ENCODE measurements at places on chromosomes 2 and 18.

DNA sequence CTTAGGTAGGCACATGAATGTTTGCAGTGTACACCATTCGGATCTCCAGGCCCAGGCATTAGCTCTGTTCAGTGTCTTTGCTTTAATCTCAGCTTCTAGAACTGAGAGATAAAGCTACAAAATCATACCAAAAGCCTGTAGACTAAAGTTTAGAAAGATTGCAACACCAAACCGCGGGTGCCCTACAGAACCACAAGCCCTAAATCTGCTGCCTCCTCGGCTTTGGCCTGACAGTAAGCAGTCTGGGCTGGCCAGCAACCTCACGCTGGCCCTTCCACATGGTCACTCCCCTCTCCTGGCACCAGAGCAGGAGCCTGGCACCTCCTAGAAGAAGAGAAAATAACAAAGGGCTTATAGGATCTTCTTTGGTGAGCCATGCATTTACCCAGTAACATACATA is 8.9 kb upstream of the OSR1 start:
- no peak for DNase-seq

- no peak for DNase-seq
These were observed 30.4 kb upstream of the BMP10 start for GRCh38 chr2:68901561-68901960.

DNA sequence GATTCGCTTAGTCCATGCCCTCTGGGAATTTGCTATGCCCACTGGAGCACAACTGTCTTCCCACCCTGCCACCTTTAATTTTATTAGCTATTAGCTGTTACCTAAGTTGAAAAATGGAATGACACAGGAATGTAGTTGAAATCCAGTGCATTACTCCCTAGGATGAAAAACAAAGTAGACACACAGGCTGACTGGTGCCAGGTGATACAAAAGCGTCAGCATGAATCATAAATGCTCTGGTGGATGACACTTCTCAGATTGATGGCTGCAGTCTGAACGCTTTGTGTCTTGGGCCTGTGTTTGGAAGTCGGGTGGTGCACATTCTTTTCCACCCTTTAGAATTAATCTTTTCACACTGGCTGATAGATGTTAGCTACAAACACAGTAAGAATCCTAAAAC is 802.0 kb downstream of the DCC start:
- DNase-seq: no peak

DNA sequence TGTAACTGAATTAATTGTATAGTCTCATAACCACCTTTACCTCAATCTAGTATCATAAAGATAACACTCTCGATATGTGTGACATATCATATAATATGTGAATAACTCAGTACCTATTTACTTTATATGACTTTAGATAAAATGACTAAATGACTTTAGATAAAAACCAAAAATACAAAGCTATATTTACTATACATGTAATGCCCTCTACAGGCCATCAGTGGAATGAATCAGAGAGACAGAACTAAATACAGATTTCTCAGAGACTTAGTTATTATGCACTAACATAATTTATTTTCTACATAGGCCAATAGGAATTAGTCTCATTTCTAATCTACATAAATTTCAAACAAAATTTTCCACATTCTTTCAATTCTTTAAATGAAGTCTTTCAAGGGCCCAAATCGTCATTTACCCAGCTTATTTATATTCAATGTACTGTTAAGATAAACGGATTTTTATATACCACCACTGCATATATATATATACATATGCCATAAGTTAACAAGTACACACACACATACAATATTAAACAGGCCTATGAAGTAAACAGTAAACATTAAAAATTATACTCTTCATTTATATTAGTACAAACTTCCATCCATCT is 219.9 kb downstream of the EXOC6B start:
- DNase-seq: no peak

GRCh38 chr2:65557616-65558573 is 125.5 kb upstream of the SPRED2 start:
- DNase-seq: no peak

- DNase-seq: no peak
These were observed 31.5 kb upstream of the RASGRP3 start for GRCh38 chr2:33444967-33445366.

DNA sequence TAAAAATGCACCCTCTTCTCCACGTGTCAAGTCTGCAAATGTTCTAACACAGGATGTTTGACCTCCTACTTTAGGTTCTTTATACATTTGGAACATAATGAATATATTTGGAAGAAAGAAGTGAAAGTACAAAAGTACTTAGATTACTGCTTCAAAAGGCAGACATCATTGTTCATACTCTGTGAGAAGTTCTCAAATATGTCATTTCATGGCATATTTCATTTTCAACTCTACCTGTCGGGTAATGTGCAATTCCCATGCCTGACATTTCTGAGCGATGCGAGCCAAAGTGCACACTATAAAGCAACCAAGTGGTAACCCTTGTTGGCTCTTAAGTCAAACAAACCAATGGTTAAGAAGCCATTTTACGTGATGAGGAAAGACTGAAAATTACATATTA is 7.0 kb downstream of the BUB1 start:
- no peak for DNase-seq

Measured in activated T-cell treated with anti-CD3 and anti-CD28 coated beads, Interleukin-2, amount 50 U/mL, for 72 hours (primary cell).